NCI-H1417 treated with DMSO at 0.1 percent for 48 hours (cell line): ENCODE measurements at places on chromosomes 2 and 18.

GRCh38 chr18:48030616-48031480, 100.4 kb upstream of the SMAD2 start:
- peak; percentile 46 for DNase-seq

- DNase-seq: peak; percentile 44
These were observed 85.1 kb downstream of the UGP2 start for GRCh38 chr2:63926815-63927214.

GRCh38 chr2:178275600-178275999, 81.3 kb downstream of the OSBPL6 start:
- DNase-seq: no peak

- DNase-seq: no peak
These were observed 31.4 kb downstream of the KCTD1 start for GRCh38 chr18:26516964-26517363.

DNA sequence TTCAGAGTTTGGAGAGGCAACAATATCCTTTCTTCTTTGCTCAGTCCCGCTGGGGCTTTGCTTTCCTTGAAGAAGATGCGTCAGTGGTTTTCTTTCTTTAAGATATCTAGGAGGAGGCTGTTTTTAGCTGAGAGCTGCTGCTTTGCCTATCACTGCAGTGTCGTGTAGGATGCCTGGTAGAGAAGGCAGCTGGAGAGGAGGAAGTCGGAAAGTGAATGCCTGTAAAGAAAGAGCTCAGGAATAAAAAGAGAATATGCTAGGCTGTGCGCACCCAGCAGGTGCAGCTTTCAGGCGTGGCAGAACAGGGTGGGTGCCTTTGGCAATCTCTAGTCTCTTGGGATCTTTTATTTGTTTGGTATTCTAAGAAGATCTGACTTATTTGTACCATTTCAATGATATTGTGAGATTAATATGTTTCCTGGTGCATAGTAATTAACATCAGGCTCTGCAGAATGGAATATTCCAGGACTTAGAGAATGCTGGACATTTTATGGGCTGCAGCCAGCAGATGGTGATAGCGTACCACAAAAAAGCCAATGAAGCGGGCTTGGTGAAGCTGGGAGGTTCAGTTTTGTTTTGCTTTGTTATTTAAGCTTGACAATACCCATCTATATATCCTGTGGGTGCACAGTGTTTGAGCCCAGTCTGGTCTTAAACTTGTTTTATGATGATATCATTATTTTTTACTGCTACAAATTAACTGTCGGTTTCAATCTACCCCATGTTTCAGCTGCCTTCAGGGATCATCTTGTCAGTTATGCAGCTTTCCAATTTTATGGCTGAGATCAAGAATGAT, 34.9 kb downstream of the CAVIN2 start:
- no peak for DNase-seq

- DNase-seq: no peak
These were observed 46.7 kb downstream of the L3MBTL4 start for GRCh38 chr18:6368017-6368416.

DNA sequence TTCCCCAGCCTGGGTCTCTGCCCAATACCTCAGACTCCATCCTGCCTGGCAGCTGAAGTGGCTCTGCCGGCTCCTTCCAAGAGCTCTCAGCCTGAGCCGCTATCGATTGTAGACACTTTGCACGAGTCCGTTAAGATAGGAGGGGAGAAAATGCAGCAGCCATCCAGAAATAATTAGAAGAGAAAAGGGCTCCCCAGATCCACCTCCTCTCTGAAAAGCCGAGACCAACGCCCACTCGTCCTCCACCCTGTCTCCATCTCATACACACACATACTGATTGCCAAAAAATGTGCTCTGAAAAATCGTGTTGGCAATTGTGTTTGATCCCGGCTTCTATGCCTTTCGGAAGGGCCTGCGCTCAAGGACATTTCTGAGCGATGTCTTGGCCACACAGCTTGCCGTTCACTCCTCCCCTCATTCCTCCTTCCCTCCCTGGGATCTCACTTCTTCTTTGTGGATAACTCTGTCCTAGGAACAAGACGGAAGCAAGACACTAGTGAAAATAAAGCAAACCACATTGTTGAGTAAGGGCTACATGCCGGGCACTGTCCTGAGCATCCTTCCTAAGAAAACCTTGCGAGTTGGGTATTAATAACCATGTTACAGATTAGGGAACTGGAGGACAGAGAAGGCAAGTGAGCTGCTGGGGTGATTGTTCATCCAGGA, 372.8 kb upstream of the MYT1L start:
- no peak for DNase-seq

DNA sequence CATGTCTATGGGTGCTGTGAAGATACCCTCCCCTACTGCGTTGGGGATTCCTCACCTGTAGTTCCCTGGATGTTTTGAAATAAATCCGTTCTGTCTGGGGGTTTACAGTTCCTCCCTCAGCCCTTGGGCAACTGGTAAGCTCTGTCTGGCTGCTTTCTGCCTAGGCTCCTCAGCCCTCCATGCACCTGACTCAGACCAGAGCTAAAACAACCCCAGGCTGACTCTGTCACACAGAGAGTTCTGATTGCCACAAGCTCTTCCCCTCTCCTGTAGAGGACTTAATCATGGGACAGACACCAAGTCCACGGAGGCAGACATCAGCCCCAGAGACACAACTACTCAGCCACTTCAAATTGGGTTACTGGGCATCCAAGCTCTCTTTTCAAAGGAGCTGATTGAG, 6.3 kb downstream of the VIT start:
- no peak for DNase-seq

DNA sequence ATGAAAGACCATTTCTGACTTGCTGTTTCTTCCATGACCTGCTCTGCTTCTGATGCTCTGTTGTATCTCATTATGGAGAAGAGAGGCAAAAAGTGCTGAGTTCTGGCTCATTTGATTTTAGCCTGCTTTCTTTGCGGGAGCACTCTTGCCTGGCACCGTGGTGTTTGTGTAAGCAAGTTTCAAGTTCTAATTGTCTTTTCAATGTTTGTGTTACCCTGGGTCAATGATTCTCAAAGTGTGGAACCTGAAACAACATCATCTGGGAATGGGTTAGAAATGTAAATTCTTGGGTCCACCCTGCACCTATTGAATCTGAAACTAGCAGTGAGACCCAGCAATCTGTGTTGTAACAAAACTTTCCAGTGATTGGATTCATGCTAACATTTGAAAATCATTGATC, 85.5 kb upstream of the STON1 start:
- no peak for DNase-seq

- no peak for DNase-seq
These were observed at the start of gene CHRNA1 for GRCh38 chr2:174764280-174765255. Gene CHRNA1 (minus strand): TSS chr2:174764472. CDS start chr2:174764394, 78 bp downstream.

DNA sequence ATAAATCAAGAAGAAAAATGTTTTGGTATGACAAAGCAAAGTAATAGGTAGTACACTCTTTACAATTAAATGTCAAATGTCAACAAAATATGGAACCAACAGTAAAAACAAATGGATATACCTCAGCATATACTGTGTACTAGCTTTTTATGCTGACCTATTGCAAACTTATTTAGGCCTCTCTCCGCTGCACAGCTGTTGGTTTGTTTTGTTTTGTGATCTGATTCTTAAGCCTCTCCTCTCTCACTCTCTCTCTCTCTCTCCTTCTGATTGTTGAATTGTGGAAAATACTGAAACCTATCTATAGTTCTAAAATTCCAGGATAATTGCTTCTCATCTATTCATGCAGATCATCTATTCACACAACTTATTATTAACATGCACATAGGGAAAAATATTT, 154.9 kb upstream of the ARHGAP28 start:
- DNase-seq: no peak

GRCh38 chr2:7052404-7052803, 135.2 kb downstream of the RNF144A start:
- DNase-seq: no peak

DNA sequence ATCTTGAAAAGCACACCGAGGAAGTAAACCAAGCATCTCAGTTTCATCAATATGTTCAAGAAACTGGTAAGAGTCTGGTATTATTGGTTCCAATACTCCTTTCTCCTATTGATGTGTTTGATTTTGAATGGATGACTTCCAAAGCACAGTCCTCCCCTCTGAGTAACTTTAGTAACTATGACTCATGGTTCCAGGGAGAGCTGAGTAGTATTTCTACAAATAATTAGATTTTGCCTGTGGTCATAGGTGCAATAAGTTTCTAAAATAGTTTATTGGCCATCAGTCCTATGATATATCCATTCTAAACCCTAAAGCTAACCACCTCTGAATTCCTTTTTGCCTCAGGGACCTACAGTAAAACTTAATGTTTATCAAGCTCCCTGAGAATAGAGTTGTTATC, 352.4 kb downstream of the XIRP2 start:
- DNase-seq: no peak

DNA sequence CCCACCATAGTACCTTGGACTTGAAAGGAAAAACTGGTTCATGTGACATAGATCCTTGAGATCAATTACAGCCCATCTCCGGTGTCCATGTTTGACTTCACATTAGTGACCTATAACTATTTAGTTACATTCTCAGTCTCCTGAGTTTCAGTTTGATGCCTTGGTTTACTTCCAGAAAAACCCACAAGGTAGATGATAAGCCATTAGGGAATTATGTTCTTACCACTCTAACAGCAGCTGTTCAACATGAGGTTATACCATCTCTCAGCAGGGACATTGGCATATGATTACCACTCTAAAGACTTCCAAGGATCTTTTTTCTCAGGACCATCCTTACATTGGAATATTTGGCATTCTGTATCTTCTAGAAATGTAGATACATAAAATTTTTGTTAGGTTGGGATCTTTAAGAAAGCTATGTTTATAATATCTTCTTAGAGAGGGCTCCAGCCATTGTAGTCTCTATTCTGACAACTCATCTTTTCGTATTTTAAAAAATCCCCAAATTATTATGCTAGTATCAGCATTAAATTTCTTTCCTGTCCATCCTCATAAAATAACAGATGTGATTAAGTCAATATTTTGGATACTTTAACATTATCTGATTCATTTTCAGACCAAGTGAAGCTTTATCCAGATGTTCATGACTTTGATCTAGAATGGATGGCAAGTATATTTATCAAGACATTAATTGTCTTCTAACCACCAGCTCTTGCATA, 258.9 kb downstream of the RDH14 start:
- no peak for DNase-seq

DNA sequence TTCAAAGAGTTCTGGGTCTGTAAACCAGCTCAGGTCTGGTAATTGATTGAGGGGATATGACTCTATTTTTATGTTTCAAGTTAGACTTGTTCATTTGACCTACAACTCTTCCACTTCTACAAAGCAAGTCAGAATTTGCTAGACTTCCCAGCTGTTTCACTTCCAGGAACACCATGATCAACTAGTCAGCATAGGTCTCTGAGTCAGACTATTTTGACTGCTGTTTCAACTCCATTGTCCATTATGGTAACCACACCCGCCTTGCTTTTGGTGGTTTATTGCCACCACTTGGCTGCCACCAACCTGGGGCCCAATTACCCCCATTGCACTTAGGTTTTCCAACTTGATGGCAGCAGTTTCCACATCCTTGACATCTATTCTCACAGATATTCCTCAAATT, 116.6 kb downstream of the LAMA3 start:
- no peak for DNase-seq

GRCh38 chr2:222434204-222434603, 9.9 kb downstream of the SGPP2 start:
- no peak for DNase-seq

GRCh38 chr2:30341500-30342267, 105.4 kb upstream of the LCLAT1 start:
- DNase-seq: no peak

- no peak for DNase-seq
These were observed 108.8 kb downstream of the ZFP36L2 start for GRCh38 chr2:43117521-43118143.

- DNase-seq: no peak
These were observed 2.3 kb downstream of the KIF1A start for GRCh38 chr2:240817496-240818292.
